ENCODE measurements at places on chromosomes 3 and 15. TPM values are rescaled to one million over a fixed set of nuclear protein-coding genes. Genes with fewer than 3 reads are reported as not detected.

Gene AQR
- 38.4 TPM for total RNA-seq

Gene CGGBP1
- total RNA-seq, result 102 TPM

Gene XIRP1
- not detected for total RNA-seq

Gene ARID3B
- 72.4 TPM for total RNA-seq

Gene GRIP2
- 0.25 TPM for total RNA-seq

Gene TTC23
- 45.3 TPM for total RNA-seq

Gene RAD51
- 27.2 TPM for total RNA-seq

Gene AGTR1
- total RNA-seq, result not detected

Gene SST
- total RNA-seq, result not detected

Gene ZNF80
- not detected for total RNA-seq

Gene C3orf85
- total RNA-seq, result not detected

Gene IL16
- 0.09 TPM for total RNA-seq

Gene HYAL2
- total RNA-seq, result 92.3 TPM

Gene LRTM1
- not detected for total RNA-seq

Gene FGF7
- not detected for total RNA-seq

Gene SERINC4
- total RNA-seq, result not detected

Gene GRK7
- total RNA-seq, result not detected

Gene APPL1
- 29.0 TPM for total RNA-seq

Gene AADAC
- not detected for total RNA-seq

Gene MYO5C
- 22.3 TPM for total RNA-seq

Gene WNT5A
- 3.3 TPM for total RNA-seq

Gene CCDC54
- not detected for total RNA-seq

Gene KNG1
- total RNA-seq, result not detected

Gene ATP13A5
- not detected for total RNA-seq

Gene PIERCE2
- total RNA-seq, result 3.9 TPM

Gene ZNF385D
- total RNA-seq, result 1.9 TPM

Gene INO80
- 14.8 TPM for total RNA-seq

Gene DZIP1L
- 10.4 TPM for total RNA-seq

Gene CCDC80
- 14.7 TPM for total RNA-seq

Gene SNTN
- not detected for total RNA-seq

Gene GOLGA8Q
- total RNA-seq, result not detected

Gene SLC12A1
- total RNA-seq, result not detected

Gene MST1R
- 0.32 TPM for total RNA-seq
